ENCODE measurements at places on chromosomes 7 and 10.
A peak's percentile ranks its signal among the peaks of the same experiment; 100 is the strongest.

DNA sequence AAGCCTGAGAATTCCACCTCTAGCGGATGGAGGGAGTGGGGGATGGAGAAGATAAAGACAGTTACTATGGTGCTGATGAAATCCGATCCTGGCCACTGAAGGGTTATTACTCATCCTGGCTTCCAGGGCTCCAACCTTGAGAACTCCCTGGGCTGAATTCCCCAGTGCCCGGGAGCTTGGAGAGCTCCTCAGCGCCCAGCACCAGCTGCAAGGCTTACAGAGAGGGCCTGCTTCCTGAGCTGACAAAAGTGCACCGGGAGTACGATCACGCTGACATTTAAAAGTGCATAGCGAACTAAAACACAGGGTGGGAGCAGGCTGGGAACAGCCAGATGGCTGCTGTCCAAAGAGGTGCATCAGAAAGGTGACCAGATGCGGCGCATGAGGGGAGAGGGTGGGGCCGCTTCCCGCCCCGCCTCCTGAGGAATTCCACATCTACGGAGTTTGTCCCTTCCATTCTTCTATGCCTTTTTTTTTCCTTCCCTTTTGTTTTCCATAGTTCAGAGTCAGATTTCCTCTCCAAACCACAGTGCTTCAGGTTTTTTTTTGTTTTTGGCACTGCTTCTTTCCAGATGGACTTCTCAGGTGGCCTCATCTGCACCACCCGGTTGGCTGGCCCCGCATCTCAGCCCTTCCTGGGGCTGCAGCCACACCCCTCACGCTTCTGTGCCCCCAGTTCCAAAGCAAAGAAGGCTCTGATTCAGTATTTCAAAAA is 62.4 kb upstream of the MKRN1 start:
- DNase-seq: peak; percentile 12

GRCh38 chr7:75040512-75040911 is 33.1 kb downstream of the RCC1L start:
- no peak for DNase-seq

GRCh38 chr10:100522107-100522801 is 2.6 kb upstream of the SEC31B start:
- DNase-seq: no peak

GRCh38 chr7:23383225-23383624 is 84.1 kb downstream of the MALSU1 start:
- DNase-seq: no peak

DNA sequence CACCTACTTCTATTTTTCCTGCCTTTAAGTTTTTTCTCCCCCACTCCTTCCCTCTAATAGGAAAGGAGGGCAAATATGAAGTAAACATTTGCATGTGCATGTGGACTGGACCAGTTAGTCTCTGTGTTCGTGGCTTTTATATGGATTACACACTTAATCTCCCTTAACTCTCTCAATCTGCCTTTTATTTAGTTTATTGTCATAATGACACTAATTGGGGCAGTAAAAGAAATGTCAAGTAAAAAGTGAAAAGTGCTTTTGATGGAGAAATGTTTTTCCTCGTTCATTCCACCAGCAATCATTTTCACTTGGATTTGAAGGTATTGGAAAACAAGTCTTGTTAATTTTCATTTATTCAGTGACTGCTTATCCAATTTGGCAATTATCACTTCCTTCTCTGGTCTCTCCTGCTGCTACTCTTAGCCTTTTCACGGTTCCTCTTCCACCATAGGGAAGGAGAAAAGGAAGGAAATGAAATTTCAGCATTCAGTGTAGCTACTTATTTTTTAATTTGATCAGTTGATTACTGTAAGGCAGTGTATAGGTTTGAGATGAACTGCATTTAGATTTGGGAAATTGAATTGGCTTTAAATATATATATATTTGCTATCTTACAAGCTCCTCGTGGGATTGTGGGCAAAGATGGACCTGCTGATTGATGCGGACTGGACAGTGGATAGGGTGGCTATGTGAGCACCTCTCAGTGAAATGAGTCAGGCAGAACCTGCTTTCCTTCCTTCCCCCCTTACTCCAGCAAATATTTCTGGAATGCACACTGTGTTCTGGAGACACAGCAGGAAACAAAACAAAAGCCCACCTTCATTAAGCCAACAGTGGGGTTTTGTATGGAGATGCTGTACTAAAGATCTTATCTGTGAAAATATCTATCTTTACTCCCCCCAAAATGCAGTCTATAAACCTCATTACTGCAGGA is 77.5 kb downstream of the LRRC4 start:
- no peak for DNase-seq

DNA sequence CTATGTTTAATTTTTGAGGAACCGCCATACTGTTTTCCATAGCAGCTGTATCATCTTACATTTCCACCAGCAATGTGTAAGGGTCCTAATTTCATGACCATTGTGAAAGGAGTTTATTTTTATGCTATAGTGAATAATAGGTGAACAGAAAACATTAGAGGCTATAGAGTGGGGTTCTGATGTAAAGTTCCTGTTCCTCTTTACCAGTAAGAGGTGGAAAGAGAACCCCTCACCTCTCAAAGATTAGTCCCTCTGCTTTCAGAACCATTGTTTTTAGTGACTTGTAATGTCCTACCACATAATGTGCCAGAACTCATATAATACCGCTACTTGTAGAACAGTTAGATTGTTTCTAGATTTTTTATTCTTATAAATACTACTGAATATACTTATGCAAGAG is 34.2 kb downstream of the SUFU start:
- no peak for DNase-seq

DNA sequence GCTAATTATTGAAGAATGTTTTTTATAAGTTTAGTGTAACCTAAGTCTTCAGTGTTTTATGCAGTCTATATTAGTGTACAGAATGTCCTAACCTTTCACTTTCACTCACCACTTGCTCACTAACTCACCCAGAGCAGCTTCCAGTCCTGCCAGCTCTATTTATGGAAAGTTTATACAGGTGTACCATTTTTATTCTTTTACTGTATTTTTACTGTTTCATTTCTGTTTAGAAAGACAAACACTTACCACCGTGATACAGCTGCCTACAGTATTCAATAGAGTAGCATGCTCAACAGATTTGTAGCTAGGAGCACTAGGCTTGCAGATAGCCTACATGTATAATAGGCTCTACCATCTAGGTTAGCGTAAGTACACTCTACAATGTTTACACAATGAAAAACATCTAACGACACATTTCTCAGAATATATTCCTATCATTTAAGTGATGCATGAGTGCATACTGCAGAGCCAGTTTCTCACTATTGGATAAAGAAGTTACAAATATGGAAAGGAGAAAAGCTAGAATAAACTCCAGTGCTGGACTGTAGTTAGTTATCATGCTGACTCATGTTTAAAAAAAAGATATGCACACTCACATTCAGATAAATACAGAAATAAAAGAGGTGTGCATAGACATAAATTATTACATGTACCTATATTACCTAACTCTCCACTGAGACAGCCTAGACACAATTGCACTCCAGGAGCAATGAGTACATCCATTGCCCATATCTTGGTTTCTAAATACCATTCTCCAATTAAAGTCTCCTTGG is 30.4 kb downstream of the STEAP1B start:
- DNase-seq: no peak

DNA sequence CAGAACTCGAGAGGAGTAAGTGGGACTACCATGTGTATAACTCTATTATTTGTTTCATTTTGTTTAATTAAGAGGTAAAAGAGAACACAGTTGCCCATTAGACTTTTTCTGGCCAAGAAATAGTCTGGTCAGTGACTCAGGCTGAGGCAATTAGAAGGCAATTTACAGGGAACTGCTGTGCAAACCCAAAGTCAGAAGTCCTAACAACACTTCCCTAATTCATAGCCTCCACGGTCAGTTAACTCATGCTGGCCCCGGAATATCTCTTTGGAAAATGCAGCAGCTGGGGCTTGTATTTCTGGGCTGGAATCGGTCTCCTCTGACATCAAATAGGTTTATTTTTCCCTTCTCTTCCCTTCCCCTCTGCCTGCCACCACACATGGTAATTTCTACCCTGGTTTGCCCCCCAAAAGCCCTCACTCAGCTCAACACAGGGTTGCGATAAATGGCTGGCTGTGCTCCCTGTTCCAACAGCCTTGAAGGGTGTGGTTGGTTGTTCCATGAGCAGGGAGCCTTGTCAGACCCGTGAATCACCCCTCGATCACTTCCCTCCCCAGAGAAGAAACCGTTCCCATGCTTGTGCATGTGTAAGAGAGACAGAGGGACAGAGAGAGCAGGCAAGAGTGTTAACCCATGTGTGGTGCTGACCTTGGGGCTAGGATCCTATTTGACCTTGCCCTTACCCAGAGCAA is 5.3 kb downstream of the SH3PXD2A start:
- no peak for DNase-seq

GRCh38 chr7:27068259-27068658 is 27.5 kb downstream of the HOXA1 start:
- DNase-seq: no peak

DNA sequence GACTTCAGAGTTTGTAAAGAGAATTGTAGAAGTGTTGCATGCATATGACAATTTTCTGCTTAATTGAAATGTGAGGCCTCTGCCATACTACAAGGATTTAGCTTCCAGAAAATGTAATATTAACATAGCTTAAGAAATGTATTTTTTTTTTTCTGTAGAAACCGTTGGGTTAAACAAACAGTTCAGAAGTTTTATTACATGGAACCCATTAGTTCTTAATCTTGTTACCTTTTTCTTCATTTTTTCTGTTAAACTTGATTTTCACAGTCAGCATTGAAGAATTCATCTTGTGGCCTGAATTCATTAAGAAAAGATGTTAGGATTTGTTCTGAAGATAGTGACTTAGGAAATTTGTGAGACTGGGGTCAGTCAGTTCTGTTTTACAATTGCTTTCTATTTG is 4.9 kb downstream of the PTEN start:
- DNase-seq: no peak

DNA sequence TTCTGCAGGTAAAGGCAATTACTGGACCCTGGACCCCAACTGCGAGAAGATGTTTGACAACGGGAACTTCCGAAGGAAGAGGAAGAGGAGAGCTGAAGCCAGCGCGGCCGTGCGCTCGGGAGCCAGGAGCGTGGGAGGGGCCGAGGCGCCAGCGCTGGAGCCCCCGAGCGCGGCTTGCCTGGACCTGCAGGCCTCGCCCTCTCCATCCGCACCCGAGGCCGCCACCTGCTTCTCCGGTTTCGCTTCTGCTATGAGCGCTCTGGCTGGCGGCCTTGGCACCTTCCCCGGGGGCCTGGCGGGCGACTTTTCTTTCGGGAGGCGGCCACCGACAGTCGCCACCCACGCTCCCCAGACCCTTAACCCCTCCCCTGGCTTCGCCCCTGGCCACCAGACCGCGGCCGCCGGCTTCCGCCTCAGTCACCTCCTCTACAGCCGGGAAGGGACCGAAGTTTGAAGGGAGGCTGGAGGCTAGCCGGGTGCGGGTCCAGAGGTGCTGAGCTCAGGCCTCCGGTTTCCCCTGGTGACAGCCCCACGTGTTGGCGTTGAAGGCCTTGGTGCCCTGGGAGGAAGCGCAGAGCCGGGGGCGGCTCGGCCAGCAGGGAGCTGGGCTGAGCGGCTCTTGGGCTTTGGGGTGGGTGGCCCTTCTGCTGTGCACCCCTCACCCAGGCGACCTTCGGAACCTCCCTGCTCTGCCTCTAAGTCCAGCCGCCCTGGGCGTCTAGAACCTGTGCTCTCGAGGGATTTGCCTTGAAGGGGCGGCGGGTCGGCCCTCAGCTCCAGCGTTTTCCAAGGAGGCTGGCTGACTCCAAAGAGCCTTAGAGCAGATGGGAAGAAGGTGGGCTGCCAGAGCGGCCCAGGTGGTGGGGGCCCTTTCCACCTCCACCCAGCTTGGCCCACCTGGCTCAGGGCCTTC is 1.8 kb downstream of the FOXI2 start:
- DNase-seq: no peak

DNA sequence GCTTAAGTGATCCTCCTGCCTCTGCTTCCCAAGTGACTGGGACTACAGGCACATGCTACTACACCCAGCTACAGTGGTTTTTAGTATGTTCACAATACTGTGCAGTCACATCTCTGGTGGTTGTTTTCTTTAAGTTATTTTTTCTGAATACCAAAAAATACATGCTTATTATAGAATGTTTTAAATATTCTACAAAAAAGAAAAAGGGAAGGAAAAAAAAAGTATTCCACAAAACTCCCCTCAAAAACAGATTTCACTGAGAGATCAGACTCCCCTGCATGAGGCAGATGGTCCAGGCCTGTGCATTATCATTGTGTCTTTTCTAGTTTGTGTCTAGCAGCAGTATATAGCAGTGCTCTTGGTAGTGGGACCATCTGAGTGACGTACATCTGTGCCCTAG is 36.8 kb downstream of the OGDH start:
- no peak for DNase-seq

DNA sequence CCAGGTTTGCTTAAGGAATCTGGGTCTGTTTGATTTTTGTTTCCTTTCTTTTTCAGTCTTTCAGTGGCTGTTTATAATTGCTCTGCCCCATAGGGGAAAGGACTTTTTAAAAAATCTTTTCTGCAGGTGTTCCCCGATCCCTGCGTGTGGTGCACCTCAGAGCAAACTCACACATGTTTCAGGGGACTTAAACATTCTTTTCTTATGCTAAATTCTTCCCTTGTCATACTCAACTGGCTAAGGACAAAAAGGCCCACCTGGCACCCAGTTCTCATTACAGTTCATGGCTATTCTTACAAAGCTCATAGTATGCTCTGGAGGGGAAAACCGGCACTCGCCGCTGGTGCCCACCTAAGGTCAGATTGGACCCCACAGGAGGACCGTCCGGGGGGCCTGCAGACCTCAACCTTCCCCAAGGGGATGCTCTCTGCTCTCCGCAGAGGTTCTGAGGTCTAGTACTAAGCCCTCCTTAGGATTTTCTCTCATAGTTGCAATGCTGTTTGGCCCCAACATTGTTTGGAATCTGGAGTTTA is 220.3 kb downstream of the HGF start:
- DNase-seq: no peak

- DNase-seq: no peak
Observed at GRCh38 chr10:103241262-103242011, 4.2 kb upstream of the RPEL1 start.

- no peak for DNase-seq
Observed at GRCh38 chr10:112376396-112376790, 2.5 kb downstream of the ACSL5 start.
